ENCODE measurements at places on chromosomes 2 and 18.

DNA sequence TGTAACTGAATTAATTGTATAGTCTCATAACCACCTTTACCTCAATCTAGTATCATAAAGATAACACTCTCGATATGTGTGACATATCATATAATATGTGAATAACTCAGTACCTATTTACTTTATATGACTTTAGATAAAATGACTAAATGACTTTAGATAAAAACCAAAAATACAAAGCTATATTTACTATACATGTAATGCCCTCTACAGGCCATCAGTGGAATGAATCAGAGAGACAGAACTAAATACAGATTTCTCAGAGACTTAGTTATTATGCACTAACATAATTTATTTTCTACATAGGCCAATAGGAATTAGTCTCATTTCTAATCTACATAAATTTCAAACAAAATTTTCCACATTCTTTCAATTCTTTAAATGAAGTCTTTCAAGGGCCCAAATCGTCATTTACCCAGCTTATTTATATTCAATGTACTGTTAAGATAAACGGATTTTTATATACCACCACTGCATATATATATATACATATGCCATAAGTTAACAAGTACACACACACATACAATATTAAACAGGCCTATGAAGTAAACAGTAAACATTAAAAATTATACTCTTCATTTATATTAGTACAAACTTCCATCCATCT lies 219.9 kb downstream of the EXOC6B start:
- peak; percentile 18 for DNase-seq

DNA sequence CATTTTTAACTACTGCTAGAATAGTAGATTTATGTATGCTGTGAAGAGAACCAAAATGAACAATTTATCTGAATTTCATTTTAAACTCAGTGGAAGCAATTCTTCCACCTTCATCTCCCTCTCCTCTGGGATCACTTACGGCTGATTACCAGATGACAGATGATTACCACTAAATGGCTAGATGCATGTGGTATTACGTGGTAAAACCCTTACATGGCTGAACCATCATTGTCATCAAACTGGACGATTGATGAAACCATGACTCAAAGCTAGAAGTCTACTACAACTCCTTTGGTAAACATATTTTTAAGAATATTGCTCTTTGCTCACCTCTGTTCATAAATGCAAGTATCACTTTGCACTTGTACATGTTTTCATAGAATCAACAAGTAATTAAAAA lies 48.5 kb upstream of the DOCK10 start:
- no peak for DNase-seq

DNA sequence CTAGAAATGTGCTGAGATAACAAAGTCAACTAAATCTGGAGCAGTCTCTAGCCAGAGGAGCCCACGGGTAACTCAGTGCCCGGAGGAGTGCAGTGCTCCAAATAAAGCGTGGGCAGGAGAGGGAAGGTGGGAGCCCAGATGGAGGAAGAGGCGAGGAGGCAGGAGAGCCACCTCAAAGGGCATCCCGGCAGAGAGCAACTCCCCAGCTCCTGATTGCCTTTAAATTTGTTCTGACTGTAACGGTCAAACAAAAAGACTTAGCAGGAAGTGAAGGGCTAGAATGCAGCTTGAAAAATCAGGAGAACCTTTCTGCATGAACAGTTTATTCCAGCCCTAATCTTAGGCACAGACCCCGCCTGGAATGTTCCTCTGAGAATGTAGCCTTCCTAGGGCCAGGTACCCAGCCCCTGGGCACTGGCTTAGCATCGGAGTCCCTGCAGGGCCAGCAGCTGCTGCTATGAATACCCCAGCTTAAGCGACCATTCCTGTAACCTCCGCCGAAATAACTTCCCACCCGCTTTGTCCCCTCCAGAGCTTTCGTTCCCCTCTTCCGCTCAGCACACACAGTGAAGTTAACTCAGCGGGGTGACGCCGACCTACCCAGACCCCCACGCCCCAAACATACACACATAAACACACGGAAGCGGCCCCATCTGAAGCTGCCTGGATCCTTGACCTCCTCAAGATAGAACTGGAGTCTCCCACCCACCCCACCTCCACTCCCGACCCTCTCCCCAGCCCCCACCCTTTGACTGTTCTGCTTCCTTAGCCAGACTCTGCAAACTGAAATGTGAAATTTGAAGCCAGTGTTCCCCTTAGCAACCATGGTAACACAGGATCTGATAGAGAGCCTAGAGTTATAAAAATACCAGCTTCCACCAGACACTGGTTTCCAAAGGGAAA lies 123.2 kb downstream of the SMAD7 start:
- DNase-seq = peak; percentile 96

DNA sequence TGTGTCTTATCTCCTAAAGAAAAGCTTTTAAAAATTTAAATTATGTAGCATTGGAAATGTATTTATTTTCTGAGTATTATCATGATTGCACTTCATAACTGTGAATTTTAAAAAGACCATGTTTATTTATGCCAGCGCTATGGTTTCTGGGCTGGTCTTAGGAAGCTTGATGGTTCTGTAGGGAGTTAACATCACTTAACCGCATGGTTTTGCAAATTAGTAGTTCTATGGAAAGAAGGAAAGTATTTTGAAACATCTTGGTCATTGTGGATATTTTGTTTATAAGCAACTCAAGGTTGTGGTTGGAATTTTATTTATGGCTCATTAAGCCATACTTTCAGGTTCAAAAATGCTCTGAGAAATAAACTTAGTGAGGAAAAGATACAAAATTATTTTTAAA lies 549.4 kb downstream of the STK39 start:
- no peak for DNase-seq

DNA sequence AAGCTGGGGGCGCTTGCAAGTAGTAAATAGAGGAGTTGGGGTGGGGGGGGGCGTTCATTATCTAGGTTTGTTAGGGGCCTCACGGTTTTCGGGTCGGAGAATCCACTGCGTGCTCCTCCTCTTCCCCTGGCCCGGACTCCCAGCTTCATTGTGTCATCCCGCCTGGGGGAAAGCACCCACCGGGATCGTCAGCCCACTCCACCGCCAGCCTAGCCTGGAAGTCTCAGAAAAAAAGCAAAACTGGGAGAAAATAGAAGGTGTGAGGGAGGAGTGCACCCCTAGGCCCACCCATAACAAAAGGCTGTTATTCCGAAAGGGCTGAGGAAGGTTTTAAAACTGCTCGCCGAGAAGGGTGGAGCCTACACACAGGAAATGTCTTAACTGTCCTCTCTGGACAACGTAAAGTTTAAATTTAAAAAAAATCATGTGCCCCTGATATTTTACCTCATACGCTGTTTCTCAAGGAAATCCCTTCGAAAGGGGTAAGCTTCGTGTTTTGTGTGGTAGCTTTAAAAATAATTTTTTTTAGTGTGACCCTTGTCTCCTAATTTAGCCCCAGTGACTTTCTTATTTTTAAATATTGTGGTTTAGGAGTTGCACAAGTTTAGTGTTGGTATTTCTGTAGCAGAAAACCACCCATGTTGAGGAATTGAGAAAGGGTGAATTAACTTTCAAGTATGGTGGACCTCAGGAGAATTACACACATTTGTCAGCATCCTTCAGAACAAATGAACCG lies 104.2 kb downstream of the SPTBN1 start:
- DNase-seq = peak; percentile 41

- no peak for DNase-seq
Measured at GRCh38 chr2:190255676-190256075, 64.0 kb downstream of the HIBCH start.

- DNase-seq = no peak
Measured at GRCh38 chr18:37720663-37721062, 155.1 kb upstream of the CELF4 start.

DNA sequence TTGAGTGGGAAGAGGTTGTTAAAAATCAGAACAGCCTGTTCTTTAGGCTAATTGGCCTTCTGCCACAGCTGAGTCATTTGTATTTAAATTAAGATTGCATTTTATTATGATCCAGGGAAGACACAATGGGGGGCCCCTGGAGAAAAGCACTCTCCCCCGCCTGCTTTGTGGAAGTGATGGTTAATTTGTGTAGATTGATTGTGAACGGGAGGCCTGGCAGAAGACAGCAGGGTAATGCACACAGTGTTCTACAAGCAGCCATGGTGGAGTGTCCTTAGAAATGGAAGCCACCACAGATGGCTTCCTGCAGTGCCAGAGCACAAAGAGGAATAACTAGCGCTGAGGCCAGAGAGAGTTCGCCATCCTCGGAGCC lies 19.6 kb downstream of the RAMP1 start:
- DNase-seq = peak; percentile 92

DNA sequence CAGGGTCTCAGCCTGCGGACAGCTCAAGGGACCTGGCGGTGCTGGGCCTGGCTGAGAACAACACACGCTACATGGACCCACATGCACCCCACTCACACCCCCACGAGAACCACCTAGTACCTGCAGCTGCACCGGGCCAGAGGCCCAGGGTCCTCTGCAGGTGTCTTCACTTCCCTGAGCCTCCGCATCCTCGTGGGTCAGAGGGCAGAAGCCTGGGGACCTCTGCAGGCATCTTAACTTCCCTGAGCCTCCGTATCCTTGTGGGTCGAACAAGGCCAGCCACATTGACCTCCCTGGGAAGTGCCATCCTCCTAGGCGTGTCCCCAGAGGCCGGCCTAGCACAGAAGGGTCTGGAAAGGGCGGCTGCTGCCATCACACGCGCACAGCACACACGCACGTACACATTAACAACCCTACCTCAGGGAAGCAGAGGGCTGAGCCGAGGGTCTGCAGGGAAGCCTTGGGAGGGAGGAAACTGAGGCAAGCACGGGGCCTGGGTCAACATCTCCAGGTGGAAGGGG lies 62.5 kb upstream of the HPCAL1 start:
- no peak for DNase-seq

DNA sequence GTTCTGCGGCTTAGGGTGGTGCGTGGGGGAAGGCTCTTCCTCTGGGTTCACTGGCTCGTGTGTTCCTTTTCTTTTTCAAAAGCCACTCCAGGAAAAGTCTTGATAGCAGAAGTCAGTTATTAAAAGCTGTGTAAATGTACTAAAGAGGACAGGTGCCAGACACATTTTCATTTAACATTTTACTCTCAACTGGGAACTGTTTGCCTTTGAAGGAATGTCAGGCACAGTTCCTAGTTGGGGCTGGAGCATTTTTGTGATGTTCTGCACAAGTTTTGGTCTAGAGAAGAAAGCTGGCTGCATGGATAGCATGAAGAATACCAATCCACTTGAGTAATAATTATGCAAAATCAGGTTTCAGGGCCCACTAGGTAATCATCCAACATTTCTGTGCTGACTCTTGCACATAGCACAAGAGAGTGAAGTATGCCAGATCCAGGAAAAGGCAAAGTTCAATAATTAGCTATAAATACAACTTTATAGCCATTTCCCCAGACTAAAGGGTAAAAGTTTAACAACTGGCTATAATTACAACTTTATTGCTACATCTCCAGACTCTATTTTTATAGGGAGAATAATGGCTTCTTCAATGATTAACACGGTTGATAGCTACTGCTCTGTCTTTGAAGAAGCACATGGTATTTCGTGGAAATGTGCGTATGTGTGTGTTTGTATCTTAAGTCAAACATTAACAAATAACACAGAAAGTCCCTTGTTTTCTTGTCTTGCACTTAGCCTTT lies 16.2 kb downstream of the SCYGR8 start:
- no peak for DNase-seq

GRCh38 chr18:28469946-28470345 lies 293.0 kb upstream of the CDH2 start:
- DNase-seq = no peak

Measured in NCI-H69 (cell line).